ENCODE measurements at places on chromosomes 7 and 10.

DNA sequence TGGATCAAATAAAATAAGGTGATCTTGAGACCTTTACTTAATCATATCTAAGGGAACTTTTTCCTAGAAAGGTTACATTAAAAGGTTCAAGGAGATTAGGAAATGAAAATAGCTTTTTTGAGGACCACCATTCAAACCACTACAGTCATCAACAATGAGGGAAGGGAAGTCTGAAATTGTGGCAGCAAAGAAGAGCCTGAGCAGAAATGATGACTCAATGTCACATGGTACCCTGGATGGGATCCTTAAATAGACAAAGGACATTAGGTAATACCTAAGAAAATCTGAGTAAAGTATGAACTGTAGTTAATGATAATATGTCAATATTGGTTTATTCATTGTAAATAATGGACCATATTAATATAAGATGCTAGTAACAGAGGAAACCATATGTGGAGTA is 236.0 kb downstream of the SEMA3D start:
- DNase-seq, result no peak

DNA sequence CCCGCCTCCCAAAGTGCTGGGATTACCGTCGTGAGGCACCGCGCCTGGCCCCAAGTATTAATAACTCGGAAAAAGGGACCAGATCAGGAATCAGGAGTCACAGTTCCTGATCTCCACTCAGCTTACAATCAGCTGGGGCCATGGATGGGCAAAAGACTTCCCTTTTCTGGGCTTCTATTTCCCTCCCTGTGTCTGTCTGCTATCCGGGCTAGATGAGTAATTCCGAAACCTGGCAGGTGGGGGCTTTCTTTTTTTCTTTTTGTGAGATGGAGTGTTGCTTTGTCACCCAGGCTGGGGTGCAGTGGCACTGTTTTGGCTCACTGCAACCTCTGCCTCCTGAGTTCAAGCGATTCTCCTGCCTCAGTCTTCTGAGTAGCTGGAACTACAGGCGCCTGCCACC is 11.6 kb downstream of the RPS24 start:
- no peak for DNase-seq

DNA sequence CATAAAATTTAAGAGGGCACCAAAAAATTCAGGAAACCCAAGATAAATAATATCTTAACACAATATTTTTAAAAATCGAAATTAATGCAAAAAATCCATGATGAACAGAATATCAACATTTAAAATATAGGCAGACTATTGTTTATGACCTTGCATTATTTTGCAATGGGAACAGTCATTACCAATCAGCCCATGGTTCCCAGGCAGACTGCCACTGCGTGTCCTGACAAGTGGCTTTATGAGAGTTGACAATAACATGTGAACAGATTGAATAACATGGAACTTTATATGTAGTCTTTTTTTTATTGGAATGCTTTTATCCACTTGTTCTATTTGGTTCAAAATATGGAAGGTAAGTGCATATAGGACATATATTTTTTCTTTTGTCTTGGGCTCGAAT is 3.1 kb upstream of the AVPI1 start:
- DNase-seq, result no peak

- DNase-seq, result peak; percentile 51
Observed at GRCh38 chr7:90551036-90551435, 45.1 kb upstream of the CDK14 start.

DNA sequence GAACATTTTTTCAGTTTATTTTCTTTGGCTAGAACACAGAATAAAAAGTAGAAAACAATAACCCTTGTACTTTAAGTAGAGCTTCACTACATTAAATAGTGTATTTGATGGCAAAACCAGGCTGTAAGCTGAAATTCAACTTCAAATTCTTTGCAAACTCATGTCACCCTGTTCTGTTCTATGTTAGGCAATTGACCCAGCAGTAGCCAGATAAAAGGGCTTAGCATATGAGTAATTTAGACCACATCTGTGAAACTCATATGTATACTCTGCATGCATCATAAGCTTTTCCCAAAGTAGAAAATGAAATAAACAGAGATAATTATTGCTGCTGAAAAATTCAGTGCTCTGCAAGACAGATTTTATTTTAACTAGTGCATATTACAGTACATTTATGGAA is 150.2 kb downstream of the GNAI1 start:
- DNase-seq, result no peak

DNA sequence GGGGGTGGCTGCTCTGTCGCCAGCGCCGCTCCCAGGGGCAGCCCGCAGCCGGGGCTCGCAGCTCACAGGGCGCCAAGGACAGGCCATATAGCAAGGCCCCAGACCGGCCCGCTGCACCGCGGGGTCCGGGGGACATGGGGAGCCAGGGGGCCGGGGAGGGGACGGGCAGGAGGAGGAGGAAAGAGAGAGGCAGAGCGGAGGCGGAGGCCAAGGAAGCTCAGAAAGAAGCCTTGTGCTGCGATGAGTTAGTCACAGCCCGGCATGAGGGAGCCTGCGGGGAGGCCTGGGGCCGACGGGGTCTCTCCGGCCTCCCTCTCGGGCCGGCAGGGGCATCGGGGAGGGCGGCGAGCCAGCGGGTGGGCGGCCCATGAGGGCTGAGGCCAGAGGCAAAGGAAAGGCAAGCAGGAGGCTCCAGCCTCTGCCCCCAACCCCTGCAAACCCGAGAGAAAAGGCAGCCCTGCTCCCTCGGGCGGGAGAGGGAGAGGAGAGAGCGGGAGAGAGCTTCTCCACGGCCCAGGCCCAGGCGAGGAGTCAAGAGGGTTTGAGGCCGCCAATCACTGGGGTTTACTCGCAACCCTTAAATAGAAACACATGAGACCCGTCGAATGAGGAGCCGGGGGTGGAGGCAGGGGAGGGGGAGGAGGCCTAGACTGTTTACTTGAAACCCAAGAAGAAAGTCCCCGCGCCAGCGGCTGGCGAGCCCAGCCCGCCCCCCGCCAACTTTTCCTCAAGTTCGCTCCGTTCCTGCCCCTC is 167.9 kb downstream of the NEURL1 start:
- peak; percentile 88 for DNase-seq

DNA sequence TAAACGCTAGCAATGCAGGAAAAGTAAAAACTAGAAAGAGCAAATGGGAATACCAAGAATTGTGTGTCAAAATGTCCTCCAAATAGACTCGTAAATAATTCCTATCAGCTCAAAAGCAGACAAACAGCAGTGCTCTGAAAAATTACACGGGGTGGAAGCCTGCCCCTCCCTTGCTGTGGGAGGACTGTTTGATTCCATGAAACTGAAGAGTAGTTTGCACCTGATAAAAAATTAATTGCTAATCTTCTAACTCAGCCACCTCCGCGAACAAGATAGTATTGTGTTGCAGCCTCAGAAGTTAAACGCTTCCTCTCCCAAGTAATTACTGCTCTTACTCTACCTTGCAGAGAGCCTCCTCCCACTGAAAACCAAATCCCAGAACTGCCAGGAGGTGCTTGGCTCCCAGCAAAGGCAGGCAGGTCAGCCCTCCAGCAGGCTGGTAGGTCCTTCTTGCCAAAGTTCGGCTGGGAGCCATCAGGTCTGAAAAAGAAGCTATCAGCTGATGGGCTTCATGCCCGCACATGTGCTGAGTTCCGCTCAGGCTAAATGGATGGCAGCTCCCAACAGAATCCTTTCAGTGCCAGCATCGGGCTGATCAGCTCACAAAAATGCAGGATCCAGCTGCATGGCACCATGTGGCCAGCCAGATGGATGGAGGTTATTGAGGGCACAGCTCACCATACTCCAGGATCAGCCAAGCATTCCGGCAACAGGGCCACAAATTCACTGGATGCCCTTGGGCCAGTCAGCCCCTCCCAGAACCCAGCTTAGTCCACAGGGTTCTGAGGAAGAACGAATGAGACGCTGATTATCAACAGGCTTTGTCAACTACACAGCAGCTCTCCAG is 37.1 kb downstream of the MAD1L1 start:
- DNase-seq, result no peak

GRCh38 chr10:28179006-28179742 is 123.7 kb downstream of the MPP7 start:
- no peak for DNase-seq

DNA sequence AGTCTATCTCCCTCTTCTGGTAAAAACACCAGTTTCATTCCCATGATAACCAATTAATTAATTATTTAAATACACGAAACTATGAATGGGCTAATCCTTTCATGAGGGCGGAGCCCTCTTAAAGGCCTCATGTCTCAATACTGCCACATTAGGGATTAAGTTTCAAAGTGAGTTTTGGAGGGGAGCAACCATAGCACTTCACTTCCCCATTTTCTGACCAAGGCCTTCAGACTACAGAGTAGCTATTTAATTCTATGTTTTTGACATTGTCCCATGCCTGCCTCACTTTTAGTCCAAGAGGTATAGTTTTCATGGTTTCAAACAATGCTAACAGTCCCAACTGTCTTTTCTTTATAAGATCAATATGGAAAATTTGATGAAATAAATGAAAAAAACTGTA is 618.6 kb downstream of the ZWINT start:
- no peak for DNase-seq

GRCh38 chr7:116726149-116726548 is 54.2 kb downstream of the MET start:
- DNase-seq, result no peak

DNA sequence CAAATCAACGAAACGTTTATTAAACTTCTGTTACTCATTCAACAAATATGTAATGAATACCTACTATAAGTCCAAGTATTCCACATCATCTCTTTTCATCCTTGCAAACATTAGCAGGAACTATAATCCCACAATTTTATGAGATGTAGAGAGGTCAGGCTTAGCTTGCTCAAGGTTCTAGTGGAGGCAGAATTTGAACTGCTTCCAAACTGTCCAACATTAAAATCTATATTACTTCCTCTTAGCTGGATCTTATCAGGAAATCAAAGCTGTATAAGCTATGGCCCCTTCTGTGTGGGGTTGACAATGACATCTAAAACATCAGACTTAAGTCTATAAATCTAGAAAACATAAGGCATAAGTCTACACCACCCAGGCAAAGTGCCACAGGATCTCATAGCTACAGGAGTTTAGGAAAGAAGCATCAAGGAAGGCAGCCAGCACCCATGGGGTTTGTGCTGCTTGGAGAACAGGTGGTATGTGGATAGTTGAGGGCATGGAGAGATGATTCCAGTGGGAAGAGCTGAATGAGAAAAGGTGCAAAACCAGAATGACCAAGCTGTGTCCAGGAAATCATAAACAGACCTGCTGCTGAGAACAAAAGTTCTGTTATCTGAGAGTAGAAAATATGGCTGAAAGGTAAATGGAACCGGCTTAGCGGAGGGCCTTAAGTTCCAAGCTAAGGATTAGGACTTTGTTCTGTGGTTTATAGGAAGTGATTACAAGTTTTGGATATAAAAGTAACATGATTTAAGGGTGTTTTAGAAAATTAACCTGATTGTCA is 34.5 kb downstream of the PAPSS2 start:
- no peak for DNase-seq

DNA sequence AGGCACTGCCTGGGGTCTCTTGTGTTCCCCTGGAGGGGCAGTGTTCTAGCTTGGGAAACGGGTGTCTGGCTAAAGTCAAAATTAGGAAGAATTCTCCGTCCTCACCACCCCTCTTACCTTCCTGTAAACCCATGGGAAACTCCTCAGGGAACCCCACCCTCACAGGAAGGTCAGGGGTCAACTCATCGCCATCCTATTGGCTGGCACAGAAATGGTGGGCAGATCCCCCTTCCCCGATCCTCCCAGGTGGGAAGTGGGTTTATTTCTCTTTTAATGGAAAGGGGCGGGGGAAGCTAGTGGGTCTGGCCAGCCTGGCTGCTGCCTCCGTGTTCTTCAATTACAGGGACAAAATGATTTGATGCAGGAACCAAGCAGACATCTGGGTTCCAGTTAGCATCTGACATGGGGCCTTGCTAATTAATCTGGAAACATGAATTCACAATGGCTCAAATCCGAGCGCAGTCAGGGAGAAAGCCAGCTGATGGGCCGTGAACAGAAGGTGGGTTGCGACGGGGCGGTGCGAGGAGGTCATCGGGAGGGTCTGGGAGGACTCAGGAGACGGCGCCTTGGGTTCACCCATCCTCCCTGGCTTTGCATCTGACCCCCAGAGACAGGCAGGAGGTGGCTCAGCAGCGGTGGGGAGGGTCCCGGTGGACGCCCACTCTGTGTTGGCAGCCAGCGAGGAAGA is 66.6 kb downstream of the SLIT1 start:
- DNase-seq, result no peak

- DNase-seq, result no peak
Observed at GRCh38 chr7:1022801-1023465, 21.4 kb upstream of the GPR146 start.

Data from ELF-1 (cell line).